Large intestine (tissue), 12 donors: ENCODE measurements at places on chromosomes 16 and 17. TPM values are rescaled to one million over a fixed set of nuclear protein-coding genes. Genes with fewer than 3 reads are reported as not detected.

DNA sequence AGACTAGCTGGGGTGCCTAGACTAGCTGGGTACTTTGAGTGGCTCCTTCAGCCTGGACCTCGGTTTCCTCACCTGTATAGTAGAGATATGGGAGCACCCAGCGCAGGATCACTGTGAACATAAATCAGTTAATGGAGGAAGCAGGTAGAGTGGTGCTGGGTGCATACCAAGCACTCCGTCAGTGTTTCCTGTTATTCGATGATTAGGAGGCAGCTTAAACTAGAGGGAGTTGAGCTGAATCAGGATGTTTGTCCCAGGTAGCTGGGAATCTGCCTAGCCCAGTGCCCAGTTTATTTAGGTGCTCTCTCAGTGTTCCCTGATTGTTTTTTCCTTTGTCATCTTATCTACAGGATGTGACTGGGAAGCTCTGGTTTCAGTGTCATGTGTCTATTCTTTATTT lies 8.4 kb upstream of the TMEM235 start:
- peaks cover 5% of the 10 kb centered on the region for H3K27me3 ChIP-seq
- no peak for DNase-seq
- no peak overlapping the region for H3K4me3 ChIP-seq
- H3K36me3 ChIP-seq: peaks cover 19% of the 10 kb centered on the region

Gene NARF
- polyA plus RNA-seq: 44.1 TPM

Gene TGFB1I1
- 38.7 TPM for polyA plus RNA-seq

GRCh38 chr17:6930749-6931148 lies 65.1 kb upstream of the ALOX12 start:
- no peak overlapping the region for H3K4me3 ChIP-seq
- no peaks in the 10 kb centered on the region for H3K4me1 ChIP-seq
- no peaks in the 10 kb centered on the region for H3K36me3 ChIP-seq
- DNase-seq: no peak
- H3K27me3 ChIP-seq: no peaks in the 10 kb centered on the region

GRCh38 chr17:64182325-64183012 lies 52.5 kb upstream of the ERN1 start:
- DNase-seq: no peak
- no peaks in the 10 kb centered on the region for H3K27me3 ChIP-seq
- H3K36me3 ChIP-seq: peaks cover 6% of the 10 kb centered on the region
- peaks cover 28% of the 10 kb centered on the region for H3K4me1 ChIP-seq

DNA sequence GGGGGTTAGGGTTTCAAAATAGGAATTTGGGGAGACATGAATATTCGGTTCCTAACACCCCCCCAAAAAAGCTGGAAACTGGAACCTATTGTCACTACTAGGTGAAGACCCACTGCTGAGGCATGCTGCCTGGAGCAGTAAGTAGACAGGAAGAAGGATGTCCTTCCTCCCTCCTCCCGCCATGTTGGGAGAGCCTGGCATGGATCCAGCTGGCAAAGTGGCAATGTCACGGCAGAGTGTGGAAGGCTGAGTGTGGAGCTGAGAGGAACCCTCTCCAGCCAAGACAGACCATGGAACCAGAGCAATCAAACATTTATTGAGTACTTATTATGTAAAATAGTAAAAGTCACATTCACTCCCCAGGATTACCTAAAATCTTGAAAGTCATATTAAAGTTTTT lies 49.0 kb downstream of the CCDC182 start:
- no peaks in the 10 kb centered on the region for H3K27me3 ChIP-seq
- no peaks in the 10 kb centered on the region for H3K36me3 ChIP-seq
- no peak overlapping the region for H3K27ac ChIP-seq
- peaks cover 11% of the 10 kb centered on the region for H3K4me1 ChIP-seq
- H3K4me3 ChIP-seq: no peak overlapping the region
- no peak for DNase-seq

DNA sequence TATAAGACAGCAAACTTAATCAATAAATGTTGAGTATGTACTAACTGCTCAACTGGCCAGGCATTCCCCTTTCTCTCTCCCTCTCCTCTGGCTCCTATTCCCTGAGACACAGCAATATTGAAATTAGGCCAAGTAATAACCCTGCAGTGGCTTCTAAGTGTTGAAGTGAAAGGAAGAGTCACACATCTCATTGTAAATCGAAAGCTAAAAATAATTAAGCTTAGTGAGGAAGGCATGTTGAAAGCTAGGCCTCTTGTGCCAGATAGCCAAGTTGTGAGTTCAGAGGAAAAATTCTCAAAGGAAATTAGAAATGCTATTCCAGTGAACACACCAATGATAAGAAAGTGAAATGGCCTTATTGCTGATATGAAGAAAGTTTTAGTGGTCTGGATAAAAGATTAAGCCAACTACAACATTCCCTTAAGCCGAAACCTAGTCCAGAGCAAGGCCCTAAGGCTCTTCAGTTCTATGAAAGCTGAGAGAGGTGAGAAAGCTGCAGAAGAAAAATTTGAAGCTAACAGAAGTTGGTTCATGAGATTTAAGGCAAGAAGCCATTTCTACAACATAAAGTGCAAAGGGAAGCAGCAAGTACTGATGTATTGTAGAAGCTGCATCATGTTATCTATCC lies 35.4 kb upstream of the ABCC11 start:
- H3K36me3 ChIP-seq: peaks cover 37% of the 10 kb centered on the region
- H3K4me3 ChIP-seq: no peak overlapping the region
- H3K27ac ChIP-seq: no peak overlapping the region
- DNase-seq: no peak
- no peaks in the 10 kb centered on the region for H3K27me3 ChIP-seq

GRCh38 chr16:89919535-89920406 lies 1.1 kb downstream of the MC1R start:
- H3K27me3 ChIP-seq: peaks cover 62% of the 10 kb centered on the region
- H3K4me1 ChIP-seq: peaks cover 42% of the 10 kb centered on the region
- no peaks in the 10 kb centered on the region for H3K36me3 ChIP-seq
- no peak for DNase-seq
- H3K4me3 ChIP-seq: no peak overlapping the region
